ENCODE measurements at places on chromosomes 3 and 15.

- no peak for DNase-seq
Observed at GRCh38 chr15:23424111-23424904, 22.7 kb downstream of the GOLGA6L2 start.

DNA sequence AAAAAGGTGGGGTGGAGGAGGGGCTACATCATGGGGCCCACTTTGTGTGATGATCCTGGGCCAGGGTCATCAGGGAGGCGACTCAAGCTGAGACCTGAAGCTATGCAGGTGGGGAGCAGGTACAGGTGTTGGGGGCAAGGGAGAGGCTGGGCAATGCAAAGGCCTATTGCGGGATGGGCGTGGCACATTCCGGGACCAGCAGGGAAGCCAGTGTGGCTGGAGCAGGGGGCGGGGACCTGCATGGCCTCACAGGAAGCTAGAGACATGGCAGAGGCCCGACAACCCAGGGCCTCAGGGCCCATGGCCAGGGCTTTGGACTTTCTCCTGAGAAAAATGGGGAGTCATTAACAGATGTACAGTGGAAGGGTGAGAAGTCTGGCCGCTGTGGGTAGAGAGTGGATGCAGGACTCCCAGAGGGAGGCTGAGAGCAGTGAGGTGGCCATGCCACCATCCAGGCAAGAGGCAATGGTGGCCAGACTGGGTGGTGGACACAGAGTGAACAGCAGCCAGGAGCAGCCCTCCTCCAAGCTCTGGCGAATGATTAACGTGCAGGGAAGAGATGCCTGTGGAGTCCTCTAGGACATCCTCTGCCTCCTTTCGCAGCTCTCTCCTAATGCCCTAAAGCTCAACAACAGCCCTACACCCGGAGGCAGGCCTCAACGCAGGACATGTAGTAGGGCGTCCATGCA is 122.6 kb upstream of the ATP2B2 start:
- DNase-seq, result no peak

- no peak for DNase-seq
Observed at GRCh38 chr15:80194186-80194585, 41.4 kb downstream of the FAH start.

DNA sequence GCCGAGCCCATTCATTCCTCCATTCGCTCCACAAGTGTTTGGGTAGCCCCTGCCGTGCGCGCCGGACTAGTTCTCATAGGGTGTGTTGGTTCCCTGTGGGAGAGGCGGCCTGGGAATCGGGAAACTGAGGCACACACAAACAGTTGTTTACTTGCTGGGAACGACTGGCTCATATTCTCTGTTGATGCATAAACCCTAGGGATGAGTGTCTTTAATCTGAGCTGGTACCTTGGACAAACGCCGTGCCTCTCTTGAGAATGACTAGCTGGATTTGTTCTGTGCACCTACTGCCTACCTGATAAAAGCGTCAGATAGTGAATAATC is 737 bp downstream of the DNAJA4 start:
- DNase-seq, result no peak

- no peak for DNase-seq
Observed at GRCh38 chr15:64426845-64427465, 33.4 kb upstream of the ZNF609 start.

- no peak for DNase-seq
Observed at GRCh38 chr15:65369651-65370050, 8.2 kb downstream of the IGDCC3 start.

DNA sequence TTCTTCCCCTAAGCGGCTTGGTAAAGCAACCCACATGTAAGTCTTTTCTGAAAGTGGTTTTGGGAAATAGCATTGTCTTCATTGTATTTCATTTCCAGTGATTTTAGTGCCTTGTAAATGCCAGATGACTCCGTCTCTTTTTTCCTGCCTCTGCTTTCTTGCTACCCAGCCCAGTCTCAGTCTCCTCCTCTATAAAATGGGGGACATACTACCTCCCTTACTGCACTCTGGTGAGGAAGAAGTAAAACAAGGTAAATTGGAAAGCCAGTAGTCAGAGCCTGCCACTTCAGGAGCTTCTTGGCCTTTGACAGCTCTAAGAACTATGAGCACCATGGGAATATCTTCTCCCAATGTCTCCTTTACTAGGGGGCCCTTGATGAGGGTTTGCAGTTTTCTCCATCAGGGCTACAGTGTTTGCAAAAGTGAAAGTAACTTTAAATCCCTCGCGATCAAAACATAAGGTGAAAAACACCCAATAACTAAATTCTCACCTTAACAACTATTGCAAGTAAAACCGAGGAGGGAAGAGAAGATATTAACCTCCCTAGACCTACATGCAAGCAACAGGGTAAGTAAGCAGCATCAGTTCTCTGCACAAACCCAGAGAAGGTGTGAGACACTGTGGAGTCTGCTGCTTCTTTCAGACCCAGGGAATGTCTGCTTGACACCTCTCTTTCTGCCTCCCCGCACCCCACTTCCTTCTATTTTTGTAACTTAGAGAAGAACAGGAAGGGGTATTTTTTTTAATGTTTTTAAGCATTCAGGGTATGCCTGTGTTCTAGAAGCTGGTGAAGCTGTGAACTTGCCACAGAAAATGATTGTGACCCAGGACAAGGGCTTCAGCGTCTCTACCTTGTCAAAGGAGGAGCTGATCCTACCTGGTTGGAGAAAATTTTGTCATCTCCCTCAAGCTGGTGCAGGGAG is 159.1 kb upstream of the EOMES start:
- no peak for DNase-seq

DNA sequence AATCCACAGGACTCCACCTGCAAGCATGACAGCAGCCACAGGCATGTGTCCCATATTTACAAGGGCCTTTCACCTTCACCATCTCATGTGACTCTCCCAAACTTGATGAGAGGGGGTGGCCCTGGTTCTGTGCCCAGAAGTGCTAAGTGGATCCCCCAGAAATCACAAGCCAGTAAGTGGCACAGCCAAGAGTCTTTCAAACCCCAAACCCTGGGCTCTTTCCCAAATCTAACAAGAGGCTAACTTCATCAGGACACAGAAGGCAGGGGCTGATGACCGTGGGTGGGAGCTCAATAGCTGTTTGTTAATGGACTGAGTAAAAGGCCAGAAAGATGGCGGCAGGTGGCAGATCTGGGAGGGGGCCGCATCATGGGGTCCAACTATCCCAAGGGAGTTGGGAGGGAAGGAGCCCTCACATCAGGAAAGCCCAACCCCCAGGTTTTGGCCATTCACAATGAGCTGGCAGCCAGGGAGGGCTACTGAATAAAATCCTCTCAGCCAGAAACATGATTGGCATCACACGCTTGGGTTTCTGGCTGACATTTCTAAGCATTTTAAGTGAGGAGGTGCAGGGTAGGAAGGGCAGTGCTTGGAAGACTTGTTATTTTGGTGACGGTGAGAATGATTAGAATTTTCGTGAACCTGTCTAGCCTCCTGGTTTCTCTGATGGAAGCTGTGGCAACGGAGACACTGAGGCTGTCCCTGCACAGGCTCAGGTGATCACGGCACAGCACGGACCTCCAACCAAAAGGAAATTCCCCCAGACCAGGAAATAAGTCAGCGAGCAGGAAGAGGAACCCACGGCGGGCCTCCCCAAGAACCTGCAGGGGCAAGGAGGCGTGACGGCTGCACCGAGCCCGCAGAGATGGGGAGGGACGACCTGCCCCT is 109.3 kb downstream of the OXNAD1 start:
- no peak for DNase-seq

- DNase-seq, result no peak
Observed at GRCh38 chr3:58116985-58117384, 93.8 kb downstream of the DNASE1L3 start.

GRCh38 chr3:179421500-179421899 is 29.8 kb downstream of the GNB4 start:
- peak; percentile 24 for DNase-seq

DNA sequence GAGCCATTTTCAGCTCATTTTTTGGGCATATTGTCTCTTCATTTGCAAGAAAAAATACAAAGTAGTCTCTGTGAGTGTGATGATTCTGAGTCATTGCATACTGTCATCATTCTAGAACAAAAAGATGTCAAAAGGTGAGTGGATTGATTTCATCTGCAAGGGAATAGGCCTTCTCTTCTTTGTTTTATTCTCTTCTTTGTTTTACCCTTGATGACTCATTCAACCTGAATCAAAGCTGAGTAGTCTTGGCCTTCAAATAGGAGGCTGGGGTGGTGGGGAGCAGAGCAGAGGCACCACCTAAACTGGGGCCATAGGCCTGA is 25.4 kb downstream of the CYP19A1 start:
- no peak for DNase-seq

- DNase-seq, result no peak
Observed at GRCh38 chr3:134430950-134431445, 54.8 kb downstream of the ANAPC13 start.

GRCh38 chr3:108293858-108294257 is 2.5 kb upstream of the HHLA2 start:
- DNase-seq, result no peak

DNA sequence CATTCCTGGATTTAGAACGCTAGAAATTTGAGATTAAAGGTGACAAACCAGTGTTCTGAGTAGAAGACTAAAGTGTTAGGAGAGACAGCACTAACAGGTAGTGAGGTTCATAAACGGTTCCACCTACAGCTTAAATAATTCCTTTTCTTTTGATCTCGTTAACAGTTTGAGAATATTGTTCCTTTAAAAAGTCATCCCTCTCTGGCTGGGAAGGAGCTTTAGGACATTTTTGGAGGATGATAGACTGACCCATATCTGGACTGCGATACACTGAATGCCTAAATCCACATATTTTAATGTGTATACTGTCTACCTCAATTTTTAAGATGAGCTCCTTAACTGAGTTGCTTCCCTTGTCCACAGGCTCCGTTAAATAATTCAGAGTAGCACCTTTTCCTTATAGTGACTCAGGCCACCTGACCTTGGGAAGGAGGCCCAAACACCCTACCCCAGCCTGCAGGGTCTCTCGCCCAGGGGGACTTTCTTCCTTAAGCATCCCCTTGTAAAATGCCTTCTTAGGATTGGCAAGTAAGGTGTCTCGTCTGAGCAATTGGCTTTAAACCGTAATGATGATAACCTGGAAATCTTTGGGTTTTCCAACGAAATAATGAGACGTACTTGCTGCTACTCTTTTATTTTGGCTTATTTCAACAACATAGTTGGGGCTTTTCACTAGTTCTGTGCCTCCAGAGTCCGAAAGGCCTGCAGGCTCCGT is 3.3 kb downstream of the TRIM71 start:
- no peak for DNase-seq

DNA sequence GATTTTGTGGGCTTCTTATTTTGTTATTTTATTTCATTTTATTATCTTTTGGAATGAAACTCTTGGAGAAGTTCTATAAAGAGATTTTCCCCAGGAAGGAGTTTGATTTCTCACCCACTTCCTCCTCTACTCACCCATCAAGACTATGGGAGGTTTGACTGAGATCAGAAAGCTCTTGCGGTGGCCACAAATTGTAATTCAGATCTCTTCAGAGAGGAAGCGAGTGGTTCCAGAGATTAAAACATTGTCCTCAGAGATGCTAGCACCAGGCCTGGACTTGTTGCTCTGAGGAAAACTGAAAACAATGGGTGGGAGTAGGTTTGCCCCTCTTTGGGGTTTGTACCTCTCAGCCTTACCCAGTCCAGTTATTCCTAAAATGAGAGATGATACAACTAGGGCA is 8.1 kb upstream of the MUC13 start:
- no peak for DNase-seq

DNA sequence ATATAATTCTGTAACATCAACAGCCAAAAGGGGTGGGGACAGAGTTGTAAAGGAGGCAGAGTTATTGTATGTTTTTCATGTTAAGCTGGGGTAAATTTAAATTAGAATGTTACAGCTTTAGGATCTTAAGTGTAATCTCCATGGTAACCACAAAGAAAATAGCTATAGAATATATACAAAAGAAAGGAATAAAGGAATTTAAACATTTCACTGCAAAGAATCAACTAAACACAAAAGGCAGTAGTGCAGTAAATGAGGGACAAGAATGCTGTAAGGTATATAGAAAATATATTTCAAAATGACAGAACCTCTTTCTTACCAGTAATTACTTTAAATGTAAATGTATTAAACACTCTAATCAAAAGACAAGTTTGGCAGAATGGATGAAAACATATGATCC is 361.7 kb downstream of the SLC9A9 start:
- DNase-seq, result no peak

- DNase-seq, result peak; percentile 10
Observed at GRCh38 chr15:66765478-66766281, 63.6 kb downstream of the SMAD6 start.

DNA sequence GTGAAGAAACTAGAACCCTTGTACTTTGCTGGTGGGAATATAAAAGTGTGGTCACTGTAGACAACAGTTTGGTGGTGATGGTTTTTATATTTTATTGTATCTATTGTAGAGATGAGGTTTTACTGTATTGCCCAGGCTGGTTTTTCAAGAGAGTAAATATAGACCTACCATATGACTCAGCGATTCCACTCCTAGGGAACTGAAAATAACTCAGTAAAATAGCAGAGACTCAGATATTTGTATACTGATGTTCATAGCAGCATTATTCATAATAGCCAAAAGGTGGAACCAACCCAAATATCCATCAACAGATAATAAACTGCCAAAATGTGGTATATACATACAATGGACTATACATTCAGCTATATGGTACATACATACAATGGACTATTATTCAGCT is 68.8 kb upstream of the IL12A start:
- no peak for DNase-seq

- no peak for DNase-seq
Observed at GRCh38 chr15:94970802-94971201, 739.4 kb downstream of the MCTP2 start.

- no peak for DNase-seq
Observed at GRCh38 chr3:167780214-167780883, 44.8 kb downstream of the SERPINI1 start.

GRCh38 chr3:39318301-39318700 is 11.2 kb upstream of the CCR8 start:
- DNase-seq, result no peak

Measured in skin of body (tissue), 3 donors.